D721Med (cell line): ENCODE measurements at places on chromosomes 3 and 15.

DNA sequence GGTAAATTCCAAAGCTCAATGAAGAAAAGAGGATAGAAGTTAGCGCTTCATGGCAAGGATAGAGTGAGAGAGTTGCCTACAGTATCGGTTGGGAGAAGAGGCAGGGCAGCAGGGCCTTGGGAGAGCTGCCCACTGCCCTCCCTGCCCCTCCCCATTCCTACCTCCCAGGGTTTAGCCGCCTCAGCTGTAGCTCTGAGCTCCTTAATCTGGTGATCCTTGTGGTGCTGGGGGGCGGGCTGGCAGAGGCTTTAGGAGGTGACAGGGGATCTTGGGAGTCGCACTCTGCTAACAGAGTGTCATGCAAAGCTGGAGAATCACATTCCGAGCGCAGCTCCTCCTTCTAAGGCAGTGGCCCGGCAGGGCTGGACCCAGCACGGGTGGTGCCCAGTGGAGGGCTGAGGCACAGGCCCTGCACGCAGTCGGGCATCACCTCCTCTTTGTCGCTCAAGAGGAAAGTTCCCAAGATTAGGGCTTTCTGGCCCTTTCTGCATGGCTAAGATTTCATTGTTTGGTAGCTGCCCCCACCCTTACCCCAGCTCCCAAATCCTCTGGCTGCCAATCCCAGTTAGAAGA is 57.1 kb upstream of the POLG start:
- peak; percentile 79 for DNase-seq

DNA sequence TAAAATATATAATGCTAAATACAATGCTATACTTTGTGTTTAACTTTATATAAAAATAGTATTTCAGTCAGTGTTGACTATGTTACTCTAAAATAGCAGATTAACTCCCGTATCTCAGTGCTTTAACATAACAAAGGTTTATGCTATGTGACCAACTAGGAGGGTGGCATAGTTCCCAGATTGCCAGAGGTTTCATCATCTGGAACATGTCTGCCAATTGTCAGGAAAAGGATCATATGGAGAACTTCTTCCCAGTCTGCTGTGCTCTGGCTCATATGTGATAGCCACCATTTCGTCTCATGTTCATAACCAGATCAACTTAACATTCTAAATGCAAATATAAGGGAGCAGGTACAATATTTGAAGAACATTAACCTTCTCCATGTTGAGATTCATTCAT is 720.2 kb downstream of the MCTP2 start:
- no peak for DNase-seq

DNA sequence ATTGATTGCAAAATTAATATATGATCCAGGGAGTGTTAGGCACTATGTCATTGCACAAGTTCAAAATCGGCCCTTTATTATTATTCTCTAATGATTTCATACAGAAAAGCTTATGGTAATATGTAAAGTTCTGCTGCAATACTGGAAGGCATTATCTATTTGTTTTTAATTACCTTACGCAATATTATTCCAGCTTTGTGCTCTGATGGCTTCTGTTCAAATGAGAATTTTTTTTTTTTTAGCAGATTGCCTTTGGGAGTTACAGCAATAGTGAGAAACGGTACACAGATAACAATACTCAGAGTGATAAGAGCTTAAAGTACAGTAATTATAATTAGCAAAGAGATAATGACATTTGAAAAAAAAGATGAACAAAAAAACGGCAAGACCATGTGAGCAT is 602.2 kb upstream of the ALCAM start:
- DNase-seq, result no peak

DNA sequence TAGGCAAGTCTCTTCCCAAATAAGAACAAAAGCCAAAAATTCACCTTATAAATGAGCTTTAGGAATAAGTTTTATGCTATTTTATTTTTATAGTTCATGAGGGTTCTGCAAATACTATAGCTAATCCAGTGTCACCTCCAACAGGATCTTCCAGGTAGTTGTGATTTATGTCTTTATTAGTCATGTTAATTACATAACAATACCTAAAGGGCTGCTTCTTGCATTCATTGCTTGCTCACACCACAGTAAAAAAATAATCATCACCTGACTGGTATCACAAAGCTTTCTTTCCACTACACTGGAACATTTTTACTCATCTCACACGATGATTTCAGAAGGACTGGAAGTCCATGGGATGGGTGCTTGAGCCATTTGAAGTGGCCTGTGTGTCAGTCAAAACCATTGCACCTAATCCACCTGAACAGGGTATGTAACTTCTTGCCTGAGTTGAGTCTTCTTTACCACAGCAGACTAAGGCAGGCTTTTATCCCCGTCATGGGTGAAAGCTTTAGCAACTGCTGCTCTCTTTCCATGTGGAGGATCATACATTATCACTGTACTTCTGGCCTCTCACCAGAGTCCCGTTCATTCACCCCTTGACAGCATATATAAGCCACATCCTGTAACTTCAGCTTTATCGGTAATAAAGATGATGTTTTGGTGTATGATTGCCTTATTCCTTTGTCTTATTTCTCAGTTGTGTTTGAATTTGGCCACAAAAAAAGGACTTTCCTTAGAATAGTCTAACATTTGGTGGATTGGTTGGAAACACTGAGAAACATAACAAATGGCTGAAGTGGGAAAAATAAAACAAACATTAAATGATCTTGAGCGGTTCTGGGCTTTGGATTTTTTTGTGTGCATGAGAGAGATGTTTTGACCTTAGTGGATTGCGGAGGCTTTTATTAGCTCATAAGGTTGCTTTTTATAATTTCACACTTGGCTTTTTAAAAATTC is 382.6 kb upstream of the THBS1 start:
- no peak for DNase-seq

GRCh38 chr15:24954783-24955530 is at the start of the genes SNRPN and SNURF:
Gene SNRPN, plus strand, starts transcription at chr15:24954987. Its CDS starts 19,467 bp downstream, at chr15:24974454.
Gene SNURF, plus strand, starts transcription at chr15:24954987. Its CDS starts 62 bp downstream, at chr15:24955049.
- no peak for DNase-seq

GRCh38 chr3:119613872-119614271 is 16.2 kb downstream of the PLA1A start:
- DNase-seq, result no peak

GRCh38 chr15:61301701-61302100 is 72.6 kb upstream of the RORA start:
- DNase-seq, result no peak

- DNase-seq, result no peak
Measured at GRCh38 chr3:107661447-107662123, 138.8 kb downstream of the BBX start.

- no peak for DNase-seq
Measured at GRCh38 chr3:13676356-13677017, 127.6 kb downstream of the FBLN2 start.

GRCh38 chr3:47715928-47716327 is 65.8 kb downstream of the SMARCC1 start:
- DNase-seq, result no peak

GRCh38 chr3:25380222-25380739 is 47.8 kb upstream of the RARB start:
- no peak for DNase-seq

DNA sequence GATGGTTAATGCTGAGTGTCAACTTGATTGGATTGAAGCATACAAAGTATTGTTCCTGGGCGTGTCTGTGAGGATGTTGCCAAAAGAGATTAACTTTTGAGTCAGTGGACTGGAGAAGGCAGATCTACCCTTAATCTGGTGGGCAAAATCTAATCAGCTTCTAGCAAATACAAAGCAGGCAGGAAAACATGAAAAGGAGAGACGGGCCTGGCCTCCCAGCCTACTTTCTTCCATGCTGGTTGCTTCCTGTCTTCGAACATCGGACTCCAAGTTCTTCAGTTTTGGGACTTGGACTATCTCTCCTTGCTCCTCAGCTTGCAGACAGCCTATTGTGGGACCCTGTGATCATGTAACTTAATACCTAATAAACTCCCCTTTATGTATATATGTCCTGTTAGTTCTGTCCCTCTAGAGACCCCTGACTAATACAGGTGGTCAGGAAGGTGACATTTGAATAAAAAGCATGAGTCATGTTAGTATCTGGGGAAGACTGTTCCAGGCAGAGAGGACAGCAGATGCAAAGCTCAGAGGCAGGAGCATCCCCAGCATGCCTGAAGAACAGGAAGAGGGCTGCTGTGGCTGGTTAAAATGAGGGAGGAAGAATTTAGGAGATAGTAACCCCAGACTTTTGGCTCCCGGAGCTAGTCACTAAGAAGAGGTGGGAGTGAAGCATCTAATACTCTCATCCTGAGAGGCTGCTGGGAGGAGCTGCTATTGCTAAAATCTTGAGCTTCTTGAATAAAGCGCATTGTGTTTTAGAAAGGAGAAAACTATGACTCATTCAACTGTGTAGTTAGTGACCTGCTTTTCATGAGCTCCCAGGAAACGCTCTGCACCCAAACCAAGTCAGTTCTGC is 207.4 kb upstream of the HES1 start:
- DNase-seq, result no peak

DNA sequence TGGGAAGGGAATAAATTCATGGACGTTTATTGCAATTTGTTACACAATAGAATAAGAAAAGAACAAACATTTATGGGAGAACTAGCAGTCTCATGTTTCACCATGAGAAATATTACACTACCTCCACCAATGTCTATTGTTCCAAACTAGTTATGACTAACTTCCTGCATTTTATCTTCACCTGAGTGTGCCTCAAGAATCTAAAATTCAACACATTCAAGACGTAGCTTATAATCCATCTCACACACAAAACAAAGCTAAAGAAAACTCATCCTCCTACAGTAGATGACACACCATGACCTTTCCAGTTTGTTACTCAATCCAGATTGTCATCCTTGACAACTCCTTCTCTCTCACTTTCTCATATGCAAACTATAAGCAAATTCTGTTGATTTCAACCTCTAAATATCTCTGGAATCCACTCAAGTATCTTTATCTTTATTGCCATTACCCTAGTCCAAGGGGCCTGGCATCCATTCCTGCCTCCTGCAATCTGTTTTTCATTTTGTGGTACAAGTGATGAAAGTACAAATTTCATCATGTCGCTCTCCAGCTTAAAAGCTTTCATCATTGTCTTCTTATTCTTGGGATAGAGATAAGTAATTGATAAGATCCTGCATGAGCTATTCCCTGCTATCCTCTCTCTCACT is 229.9 kb downstream of the NR2F2 start:
- no peak for DNase-seq

- DNase-seq, result no peak
Measured at GRCh38 chr15:58985443-58985842, 2.0 kb upstream of the RNF111 start.

DNA sequence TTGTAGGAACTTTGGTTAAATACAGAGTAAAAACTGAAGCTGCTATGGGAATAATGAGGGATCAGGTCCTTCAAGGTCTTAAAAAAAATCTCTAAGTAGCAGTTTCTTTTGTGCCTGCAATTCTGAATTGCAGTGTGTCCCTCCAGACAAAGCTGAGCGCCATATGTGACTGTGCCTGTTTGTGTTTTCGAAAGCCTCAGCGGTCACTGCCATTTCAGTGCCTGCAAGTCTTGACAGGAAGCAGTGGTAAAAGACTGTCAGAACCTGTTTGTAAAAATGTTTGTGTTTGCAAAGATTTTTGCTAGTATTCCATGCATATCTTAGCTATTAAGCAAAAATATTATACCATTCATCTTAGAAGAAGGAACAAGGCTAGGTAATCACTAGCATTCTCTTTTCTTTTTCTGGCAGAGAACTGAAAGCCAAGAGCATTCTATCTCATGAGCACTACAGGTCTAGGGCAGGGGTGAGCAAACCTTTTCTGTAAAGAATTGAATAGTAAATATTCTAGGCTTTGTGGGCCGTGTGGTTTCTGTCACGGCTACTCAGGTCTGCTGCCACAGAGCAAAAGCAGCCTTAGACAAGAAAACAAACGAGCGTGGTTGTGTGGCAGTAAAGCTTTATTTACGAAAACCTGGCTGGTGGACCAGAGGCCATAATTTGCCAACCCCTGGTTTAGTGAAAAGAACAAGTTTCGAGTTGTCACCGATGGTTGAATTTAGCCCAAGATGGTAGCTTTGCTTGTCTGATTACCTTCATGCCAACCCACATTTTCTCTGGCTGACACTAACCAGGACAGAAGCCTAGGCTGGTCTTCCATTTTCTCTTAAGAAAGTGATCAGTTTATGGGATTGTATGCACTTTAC is 134.4 kb downstream of the CACNA1D start:
- no peak for DNase-seq

- DNase-seq, result no peak
Measured at GRCh38 chr3:23331141-23331935, 128.2 kb downstream of the UBE2E2 start.

- DNase-seq, result no peak
Measured at GRCh38 chr15:28907338-28907960, 21.7 kb downstream of the APBA2 start.

DNA sequence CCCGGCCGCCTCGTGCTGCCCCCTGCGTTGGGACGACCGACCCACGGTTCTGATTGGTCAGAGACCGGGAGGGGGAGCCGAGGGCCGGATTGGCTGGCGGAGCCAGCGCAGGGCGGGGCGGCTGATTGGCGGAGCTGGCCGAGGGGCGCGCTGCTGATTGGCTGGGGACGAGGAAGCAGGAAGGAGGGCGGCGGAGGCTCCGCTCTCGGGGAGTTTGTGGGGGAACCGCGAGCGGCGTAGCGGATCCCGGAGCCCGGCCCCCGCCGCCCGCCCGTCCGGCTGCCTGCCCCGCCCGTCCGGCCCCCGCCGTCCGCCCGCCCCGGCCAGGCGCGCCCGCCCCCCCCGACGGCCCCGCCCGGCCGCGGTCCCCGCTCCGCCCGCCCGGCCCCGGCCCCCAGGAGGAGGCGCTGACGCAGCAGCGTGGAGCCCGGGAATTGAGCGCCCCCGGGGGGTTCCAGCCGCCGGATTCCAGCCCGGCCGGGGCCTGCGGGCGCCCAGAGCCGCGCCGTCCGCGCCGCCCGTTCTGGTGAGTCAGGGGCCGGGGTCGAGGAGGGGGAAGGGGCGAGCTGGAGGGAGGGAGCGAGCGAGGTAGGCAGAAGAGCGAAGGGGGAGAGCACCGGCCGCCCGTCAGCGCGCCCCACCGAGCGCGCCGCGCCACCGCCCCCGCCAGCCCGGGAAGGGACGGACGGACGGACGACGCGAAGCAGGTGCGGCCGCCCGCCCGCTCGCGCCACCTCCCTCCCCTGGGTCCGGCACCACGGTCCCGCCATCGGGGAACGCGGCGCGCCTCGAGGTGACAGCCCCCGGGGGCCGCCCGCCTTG is at the start of gene BAHD1:
TSS of gene BAHD1 (plus strand) at position 211 of the 822 bp plus-strand sequence. CDS start 17,512 bp downstream, outside the sequence.
- peak; percentile 99 for DNase-seq

- no peak for DNase-seq
Measured at GRCh38 chr3:15781637-15782402, 16.0 kb downstream of the ANKRD28 start.

GRCh38 chr15:23760024-23760423 is 72.9 kb upstream of the NDN start:
- no peak for DNase-seq

DNA sequence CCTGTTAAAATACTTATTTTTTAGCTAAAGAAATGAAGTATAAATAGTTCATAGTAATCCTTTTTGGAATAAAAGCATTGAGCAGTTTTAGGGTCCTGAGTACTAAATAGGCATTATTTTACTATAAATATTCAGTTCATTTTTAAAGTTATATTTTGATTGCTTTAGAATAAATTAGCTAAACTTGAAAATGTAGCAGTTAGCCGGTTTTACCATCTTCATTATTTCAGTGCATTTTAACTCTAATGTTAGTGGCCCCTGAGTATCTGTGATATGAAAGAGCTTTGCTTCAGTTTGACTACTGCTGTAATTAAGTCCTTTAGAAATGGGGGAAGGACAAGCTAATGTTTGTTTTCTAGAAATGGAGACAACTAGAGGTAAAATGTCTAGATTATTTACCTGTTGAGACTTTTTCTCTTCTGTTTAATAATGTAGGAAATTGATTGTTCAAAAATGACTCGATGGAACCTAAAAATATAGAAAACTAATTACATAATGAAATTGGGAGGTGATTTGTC is 3.6 kb downstream of the SMC4 start:
- no peak for DNase-seq
